ENCODE measurements at places on chromosomes 13 and 19.

- no peak for DNase-seq
Measured at GRCh38 chr13:49831455-49831854, 39.0 kb upstream of the KPNA3 start.

DNA sequence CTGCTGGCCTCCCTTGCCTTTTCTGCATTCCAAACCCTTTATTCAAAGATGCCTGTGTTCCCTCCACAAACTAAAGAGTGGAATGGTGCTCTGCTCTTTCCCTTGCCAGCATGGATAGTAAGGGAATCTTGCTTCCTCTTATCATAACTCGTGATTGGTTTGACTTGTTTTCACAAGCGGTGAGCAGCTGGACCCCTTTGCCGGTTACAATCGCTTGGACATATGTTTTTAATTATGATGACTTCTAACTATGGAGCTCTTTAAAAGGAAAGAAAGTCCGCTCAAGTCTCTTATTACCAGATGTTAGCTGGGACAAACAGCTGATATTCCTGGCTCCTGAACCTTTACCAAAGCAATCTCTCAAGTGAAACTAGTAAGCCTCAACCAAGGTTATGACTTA lies 1094.7 kb downstream of the UQCRFS1 start:
- no peak for DNase-seq

GRCh38 chr13:110245416-110245899 lies 61.5 kb downstream of the COL4A1 start:
- DNase-seq, result no peak

- no peak for DNase-seq
Measured at GRCh38 chr19:5360003-5360780, 19.6 kb upstream of the PTPRS start.

GRCh38 chr13:104809483-104809882 lies 1726.0 kb downstream of the EFNB2 start:
- DNase-seq, result peak; percentile 40

Data from HS-5 (cell line).